Iris pigment epithelial cell (primary cell): ENCODE measurements at places on chromosomes 7 and 10.
A peak's percentile ranks its signal among the peaks of the same experiment; 100 is the strongest.

- peak; percentile 78 for DNase-seq
These were observed 300.4 kb upstream of the NFE2L3 start for GRCh38 chr7:25851332-25852210.

DNA sequence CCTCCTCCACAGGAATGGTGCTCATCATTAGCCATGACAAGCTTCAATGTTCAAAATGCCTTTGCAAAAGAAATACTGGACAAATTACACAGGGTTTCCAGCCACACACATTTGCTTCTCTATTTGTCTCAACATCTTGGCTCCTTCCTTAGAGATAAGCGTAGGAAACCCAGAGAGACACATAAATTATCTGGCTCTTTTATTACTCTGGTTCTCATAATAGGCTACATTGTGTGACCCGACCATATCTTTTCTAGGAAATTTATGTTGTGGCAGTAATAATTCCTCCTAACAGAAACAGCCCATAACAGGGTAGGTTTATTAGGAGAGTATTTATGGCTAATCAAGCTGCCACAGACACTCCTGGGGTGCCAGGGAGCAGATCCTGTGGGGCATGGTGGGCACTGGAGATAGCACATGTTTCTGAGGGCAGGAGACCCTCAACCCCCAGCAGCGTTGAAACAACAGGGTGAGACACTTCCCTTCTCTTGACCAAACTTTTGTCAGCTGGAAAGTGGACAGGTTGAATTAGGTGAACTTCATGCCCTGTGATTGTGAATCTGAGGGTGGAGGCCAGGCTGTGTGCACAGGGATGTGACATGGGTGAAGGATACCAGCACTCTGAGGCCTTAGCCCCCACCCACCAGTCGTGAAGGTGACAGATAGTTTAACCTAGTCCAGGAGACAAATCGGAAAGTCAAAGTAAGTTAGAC is 295.9 kb upstream of the ZNF32 start:
- no peak for DNase-seq

DNA sequence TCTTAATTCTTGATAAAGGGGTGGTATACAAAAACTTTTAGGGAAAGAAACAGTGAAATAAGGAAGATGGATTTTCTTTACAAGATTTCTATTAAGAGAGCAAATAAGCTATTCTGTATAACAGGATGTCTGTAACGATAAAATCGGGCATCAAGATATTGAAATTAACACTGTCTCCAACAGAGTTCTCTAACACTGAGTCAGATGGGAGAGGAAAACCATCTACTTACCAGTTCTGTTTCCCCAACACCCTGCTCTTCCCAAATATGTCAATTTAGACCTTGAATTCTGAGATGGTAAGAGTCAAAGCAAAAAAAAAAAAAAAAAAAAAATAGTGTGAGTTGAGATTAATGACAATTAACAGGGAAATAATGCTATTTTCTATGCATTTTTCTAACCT is 23.0 kb downstream of the SMURF1 start:
- no peak for DNase-seq

- DNase-seq: peak; percentile 16
These were observed 39.1 kb downstream of the TASOR2 start for GRCh38 chr10:5723692-5724091.

GRCh38 chr7:134448356-134449229 is 10.3 kb downstream of the AKR1B1 start:
- DNase-seq: peak; percentile 91

- no peak for DNase-seq
These were observed 147.0 kb downstream of the ARID5B start for GRCh38 chr10:62048470-62048869.

GRCh38 chr7:128125816-128126215 is 94.6 kb upstream of the LRRC4 start:
- DNase-seq: no peak

GRCh38 chr7:32881074-32881982 is 10.2 kb downstream of the KBTBD2 start:
- DNase-seq: peak; percentile 26

DNA sequence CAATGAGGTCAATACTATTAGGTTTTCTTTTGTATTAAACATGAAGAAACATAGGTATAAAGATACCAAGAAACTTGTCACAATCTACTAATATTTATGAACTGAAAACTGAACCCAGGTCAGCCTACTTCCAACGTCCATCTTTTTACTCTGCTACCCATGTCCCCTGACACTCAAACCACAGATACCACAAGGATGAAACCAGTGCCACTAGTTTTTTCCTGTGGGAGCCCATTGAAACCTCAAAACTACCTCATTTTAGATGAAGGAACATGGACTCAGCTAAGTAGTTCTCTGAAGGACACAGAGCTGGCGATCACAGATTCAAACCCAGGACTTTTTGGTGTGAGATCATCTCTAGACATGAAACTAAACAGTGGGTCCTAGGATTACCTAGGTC is 6.8 kb downstream of the TET1 start:
- no peak for DNase-seq

DNA sequence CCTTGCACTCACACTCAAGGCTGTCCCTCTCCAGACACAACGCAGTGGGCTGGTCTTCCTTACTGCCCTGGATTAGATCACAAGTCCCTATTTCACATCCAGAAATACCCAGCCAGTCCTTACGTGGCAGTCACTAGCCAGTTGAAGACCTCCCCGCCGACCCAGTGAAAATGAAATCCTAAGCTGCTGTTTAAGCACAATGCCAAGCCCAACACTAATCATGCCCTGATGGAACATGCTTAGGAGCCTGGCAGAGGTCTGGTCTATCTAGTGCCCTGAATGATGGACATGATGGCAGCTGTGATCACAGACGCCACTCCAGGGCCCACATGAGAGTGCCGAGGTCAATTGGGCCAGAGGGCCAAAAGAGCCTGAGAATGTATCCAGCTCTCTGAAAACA is 389.0 kb downstream of the GRID1 start:
- no peak for DNase-seq

GRCh38 chr7:29518616-29519015 is 45.0 kb upstream of the PRR15 start:
- DNase-seq: no peak

- DNase-seq: no peak
These were observed 35.9 kb upstream of the SFTPD start for GRCh38 chr10:79984851-79985250.

- no peak for DNase-seq
These were observed 92.9 kb upstream of the DUSP5 start for GRCh38 chr10:110404825-110405224.

- peak; percentile 16 for DNase-seq
These were observed 448 bp downstream of the ITGA8 start for GRCh38 chr10:15719049-15719898.

- peak; percentile 47 for DNase-seq
These were observed 142.1 kb downstream of the PHTF2 start for GRCh38 chr7:77940647-77941046.

GRCh38 chr7:18313965-18314364 is 181.6 kb upstream of the HDAC9 start:
- DNase-seq: no peak

GRCh38 chr7:131524115-131524514 is 32.3 kb downstream of the PODXL start:
- DNase-seq: no peak

GRCh38 chr10:451021-451471 is 238.4 kb downstream of the DIP2C start:
- DNase-seq: no peak

- DNase-seq: no peak
These were observed 982.2 kb downstream of the REEP3 start for GRCh38 chr10:64503429-64503828.

GRCh38 chr10:79454259-79454658 is 8.8 kb upstream of the ZCCHC24 start:
- peak; percentile 84 for DNase-seq

DNA sequence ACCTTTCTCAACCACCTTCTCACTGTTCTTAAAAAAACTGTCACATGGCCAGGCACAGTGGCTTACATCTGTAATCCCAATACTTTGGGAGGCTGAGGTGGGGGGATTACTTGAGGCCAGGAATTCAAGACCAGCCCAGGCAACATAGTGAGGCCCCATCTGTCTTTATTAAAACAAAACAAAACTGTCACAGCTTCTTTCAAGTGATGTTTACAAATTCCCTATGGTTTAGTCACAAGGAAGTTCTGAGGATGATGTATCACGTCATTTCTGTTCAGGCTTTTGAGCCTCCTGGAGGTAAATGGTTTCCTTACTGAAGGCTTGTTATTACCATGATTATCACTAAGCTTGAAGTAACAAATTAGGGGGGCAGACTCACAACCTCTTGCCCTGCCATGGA is 186.2 kb downstream of the CFTR start:
- peak; percentile 93 for DNase-seq

- DNase-seq: no peak
These were observed 182.9 kb upstream of the TCF7L2 start for GRCh38 chr10:112767156-112767555.

DNA sequence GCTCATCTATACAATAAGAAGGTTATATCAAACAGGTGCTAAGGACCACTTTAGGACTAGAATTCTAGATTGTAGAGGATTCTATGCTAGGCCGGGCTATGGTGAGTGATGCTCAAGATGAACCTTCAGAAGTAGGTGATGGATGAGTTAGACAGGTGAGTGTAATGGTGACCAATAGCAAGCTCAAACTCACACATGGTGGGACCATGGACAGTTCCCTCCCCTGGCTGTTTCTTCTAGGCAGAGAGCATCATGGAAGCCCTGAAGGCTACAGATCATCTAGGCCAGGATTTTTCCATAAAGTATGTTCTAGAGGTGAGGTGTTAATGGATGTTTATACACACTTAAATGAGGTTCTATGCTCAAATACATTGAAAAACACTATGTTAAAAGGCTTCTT is 162.2 kb upstream of the WDR11 start:
- DNase-seq: peak; percentile 3

DNA sequence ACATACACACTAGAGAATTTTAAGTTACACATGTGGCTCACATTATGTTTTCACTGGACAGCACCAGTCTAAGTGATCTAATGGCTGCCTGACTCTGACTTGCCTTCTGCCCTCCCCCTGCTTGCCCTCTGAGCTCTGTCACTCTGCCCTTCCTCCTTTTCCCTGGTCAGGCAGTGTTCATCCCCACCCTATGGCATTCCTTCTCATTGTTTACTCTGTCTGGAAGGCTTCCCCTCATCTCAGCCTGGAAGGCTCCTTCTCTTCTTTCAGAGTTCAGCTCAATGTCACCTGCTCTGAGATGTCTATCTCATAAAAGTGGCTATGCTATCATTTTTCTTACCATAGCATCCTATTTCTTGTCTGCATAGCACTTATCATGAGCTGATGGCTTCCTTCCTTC is 305.7 kb downstream of the BMPER start:
- no peak for DNase-seq

GRCh38 chr7:98619450-98620321 is 2.6 kb downstream of the NPTX2 start:
- peak; percentile 7 for DNase-seq

DNA sequence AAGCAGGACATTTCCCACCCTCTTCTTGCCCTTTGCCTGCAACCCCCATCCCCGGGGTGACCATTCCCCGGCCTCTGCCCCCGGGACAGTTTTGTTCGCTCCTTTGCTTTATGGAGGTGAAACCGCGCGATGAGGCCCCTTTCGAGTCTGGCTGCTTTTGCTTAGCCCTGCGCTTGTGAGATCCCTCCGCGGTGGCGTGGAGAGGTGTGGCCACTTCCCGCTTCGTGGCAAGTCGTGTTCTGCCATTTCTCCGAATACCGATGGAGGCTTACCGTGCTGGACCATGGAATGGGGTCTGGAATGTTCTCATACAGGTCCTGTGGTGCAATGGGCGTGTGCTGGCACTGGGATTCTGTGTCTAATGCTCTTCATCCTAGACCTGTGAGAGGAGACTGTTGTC is 106.7 kb downstream of the LHPP start:
- no peak for DNase-seq

GRCh38 chr7:31120800-31121513 is 68.8 kb downstream of the ADCYAP1R1 start:
- DNase-seq: no peak

- peak; percentile 31 for DNase-seq
These were observed 220.3 kb downstream of the PHTF2 start for GRCh38 chr7:78018641-78019446.

DNA sequence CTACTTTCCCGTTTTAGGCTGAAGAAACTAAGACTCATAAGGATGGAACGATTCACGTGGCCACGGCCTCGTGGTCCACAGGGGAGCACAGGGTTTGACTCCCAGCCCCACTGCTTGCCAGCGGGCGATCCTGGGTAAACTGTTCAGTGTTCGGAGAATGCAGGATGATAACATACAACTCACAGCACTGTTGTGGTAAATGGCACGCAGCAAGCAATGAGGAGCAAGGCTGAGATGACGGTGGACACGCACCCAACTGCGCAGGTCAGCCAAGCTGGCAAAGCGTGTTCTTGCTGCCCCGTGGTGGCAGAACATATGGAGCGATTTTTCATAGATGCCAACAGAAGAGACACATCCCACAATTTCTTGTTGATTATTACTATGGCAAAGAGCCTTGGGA is 272.7 kb downstream of the DNAJB6 start:
- no peak for DNase-seq

DNA sequence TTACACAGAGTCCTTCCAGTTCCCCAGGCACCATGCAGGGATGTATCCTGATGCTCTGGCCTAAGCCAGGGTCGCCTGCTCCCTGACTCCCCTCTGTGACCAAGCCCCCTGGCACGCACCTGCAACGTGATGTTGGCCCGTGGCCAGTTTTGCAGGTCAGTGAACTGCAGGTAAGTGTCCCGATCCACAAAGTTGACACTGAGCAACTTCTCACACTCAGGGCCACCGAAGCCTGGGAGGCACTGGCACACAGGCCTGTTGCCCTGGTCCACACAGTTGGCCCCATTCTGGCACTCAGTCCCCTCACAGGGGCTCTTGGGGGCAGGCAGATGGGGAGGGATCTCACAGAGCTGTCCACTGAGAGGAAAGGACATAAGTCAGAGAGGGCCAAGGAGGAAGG is 174.3 kb downstream of the LCOR start:
- DNase-seq: no peak

DNA sequence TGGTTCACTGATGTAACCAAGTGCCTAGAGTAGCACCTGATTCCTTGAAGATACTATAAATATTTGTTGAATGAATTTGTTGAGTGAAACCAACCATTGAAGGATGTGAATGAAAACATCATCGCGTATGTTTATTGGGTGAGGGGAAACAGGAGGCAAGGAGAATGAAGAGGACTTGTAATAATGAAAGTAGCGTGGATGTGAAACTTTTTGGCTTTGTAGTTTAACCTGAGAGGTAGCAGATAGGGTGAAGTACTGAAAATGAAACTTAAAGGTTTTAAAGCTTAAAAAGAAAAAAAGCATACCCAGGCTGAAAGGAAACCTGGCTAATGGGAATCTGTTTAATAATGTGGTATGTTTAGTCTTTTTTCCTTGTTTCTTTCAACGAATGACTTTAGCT is 5.2 kb downstream of the CCNY start:
- no peak for DNase-seq

GRCh38 chr7:37410305-37411229 is 38.1 kb downstream of the ELMO1 start:
- no peak for DNase-seq

GRCh38 chr7:129553899-129554461 is 51.6 kb downstream of the SMKR1 start:
- DNase-seq: peak; percentile 21
